ENCODE measurements at places on chromosomes 2 and 18.

- no peak for DNase-seq
Measured at GRCh38 chr2:73350035-73350691, 35.5 kb upstream of the ALMS1 start.

- peak; percentile 41 for DNase-seq
Measured at GRCh38 chr18:50268022-50268747, 1.9 kb upstream of the CFAP53 start.

DNA sequence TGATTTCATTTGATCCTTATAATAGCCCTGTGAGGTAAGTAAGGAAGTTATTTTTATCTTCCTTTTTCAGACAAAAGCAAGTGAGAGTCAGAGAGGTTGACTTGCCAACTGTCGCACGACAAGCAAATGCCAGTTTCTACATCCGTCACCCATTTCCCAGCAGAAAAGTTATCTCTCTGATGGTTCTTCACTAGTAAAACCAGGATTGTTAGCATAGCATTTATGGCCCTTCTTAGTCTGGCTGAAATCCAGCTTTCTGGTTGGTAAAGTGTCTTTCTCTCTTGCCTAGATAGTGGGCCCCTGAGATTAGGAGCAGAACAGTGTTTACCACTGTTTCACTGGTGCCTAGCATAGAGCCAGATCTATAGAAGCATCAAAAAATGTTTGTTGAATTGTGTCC is 7.1 kb upstream of the XDH start:
- DNase-seq: no peak

DNA sequence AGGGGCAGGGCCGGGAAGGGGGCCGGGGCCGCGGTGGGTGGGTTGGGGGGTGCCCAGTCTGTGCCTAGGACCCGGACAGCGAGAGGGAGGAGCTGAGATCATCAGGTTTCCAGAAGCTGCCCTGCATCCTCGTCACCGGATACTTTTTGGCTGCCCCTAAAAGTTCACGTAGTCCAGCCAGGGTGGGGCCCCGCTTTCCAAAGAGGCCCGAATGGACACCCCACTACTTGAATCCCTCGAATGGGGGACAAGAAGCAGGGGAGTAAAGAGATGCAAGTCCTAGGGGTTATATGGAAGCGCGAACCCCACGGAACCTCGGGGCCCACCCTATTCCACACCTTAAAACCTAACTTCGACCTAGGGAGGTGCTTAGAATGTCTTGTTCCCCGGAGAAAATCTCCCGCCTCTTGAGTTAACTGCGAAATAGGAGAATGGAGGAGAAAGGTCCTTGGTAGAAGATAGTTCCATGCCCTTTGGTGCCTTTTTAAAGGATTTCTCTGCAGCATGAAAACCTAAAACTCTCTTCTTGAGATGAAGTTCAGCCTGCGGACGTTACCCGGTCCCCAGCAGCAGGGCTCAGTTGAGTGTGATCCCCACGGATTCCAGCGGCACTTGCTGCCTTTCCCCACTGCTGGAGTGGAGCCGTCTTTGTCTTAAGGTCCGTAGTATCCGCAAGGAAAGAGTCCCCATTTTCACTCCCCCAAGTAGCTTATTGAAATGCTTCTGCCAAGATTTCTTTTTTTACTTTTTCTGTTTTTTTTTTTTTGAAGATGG is 2.1 kb upstream of the RNF152 start:
- DNase-seq: no peak

GRCh38 chr2:71962911-71963694 is 184.6 kb downstream of the CYP26B1 start:
- DNase-seq: no peak

DNA sequence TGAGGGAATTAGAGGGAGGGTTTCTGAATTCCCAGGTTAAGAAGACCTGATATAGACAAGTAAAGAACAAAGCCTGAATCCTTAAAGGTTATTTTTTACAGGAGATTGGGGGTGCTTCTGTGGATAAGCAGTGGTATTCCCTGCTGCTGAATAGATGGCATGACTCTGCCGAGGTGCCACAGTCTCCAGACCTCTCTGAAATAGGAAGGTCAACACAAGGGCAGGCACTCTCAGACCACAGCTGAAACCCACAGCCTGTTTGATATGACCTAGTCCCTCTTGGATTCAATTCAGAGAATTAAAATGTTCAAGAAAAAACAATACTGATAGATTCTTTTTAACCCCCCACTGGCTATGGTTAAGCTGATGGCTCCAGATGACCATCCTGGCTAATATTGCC is 259.3 kb downstream of the PTGR3 start:
- DNase-seq: no peak

GRCh38 chr2:140747090-140747489 is 1383.7 kb downstream of the LRP1B start:
- DNase-seq: no peak

GRCh38 chr2:239264838-239265651 is 135.8 kb downstream of the HDAC4 start:
- DNase-seq: no peak

DNA sequence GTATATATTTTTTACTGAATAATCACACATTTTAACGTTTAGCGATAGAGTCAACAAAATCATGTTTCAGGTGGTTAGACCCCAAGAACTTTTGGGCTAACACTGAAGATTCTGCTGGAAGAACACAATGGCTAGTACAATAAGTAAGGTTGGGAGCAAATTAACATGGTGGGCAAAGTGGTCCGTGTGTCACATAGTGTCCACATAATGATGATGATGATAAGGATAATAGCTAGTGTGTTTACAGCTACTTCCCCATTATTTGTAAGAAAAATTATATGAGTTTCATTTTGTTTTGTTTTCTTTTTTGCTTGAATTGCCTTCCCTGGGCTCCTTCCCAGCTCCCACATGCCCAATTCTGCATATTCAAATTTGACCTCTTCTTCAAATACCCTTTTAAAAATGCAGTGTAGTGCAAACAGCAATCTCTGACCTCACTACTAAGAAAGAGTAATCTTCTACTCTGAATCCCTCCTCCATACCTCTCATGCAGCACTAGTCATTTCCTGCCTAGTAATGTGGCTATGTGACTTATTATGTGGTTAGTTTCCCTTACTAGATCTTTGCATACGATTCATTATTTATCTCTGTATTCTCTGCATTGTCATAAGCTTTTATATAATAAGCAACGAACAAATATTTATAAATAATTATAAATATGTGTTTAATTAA is 16.9 kb upstream of the VPS54 start:
- DNase-seq: no peak

DNA sequence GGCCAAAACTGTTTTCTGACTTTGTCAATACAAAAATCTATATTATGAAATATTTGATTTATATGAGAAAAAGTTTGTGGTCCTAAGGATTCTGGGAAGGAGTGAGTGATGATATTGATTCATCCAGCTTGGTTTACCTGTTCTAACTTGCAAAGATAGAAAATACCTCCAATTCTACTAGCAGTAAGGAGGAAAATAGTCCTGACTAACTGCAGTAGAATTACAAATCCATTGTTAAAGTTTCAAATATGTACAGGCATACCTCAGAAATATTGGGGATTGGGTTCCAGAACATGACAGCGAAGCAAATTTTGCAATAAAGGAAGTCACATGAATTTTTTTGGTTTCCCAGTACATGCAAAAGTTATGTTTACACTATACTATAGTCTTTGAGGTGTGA is 158.8 kb upstream of the CYRIA start:
- DNase-seq: no peak

- no peak for DNase-seq
Measured at GRCh38 chr2:107728586-107728985, 98.1 kb upstream of the RGPD4 start.

- DNase-seq: no peak
Measured at GRCh38 chr2:172724724-172725123, 10.9 kb upstream of the RAPGEF4 start.

GRCh38 chr2:207066791-207067460 is 98.8 kb downstream of the KLF7 start:
- no peak for DNase-seq

DNA sequence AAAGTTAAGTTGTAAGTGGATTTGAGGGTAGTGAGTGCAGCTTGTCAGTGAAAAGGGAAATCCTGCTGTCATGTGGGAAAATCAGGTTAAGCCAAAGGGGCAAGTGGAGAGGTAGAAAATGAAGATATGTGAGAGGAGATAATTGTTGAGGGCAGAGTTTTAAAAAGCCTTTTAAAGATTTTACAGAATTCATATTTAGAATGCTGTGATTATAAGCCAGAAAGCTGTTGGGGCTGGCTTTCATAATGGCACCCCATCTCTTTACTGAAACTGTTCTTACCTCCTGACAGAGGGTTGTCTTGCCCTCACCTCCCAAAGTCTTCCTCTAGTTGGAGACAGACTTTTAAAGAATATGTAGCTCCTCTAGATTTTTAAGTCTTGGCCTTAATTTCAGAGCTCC is 86.9 kb downstream of the MYO3B start:
- no peak for DNase-seq

DNA sequence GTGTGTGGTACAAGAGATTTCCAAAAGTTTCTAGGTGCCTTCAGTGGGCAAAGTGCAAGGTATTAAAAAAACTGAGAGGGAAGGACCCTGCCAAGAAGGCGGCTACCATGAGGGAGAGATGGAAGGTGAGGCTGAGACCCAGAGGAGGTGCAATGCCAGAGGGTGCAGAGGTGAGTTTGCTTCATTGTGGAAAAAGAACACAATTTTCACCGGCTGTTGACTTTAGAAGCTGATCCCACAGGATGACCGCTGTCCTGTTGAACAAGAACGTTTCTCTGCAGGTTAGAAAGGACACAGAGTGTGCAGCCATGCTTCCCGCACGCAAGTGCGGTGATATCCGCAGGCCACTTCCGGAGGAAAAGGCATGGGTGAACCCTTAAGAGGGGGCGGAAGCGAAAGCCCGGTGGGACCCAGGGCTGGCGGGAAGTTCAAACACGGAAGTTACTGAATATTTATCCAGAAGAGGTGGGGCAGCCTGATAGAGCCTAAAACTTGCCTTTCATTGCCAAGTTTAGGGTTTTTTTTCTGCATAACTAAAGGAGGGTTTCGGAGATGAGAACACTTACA is 16.6 kb downstream of the SP110 start:
- DNase-seq: no peak

GRCh38 chr18:8889489-8889888 is 184.1 kb downstream of the MTCL1 start:
- no peak for DNase-seq

DNA sequence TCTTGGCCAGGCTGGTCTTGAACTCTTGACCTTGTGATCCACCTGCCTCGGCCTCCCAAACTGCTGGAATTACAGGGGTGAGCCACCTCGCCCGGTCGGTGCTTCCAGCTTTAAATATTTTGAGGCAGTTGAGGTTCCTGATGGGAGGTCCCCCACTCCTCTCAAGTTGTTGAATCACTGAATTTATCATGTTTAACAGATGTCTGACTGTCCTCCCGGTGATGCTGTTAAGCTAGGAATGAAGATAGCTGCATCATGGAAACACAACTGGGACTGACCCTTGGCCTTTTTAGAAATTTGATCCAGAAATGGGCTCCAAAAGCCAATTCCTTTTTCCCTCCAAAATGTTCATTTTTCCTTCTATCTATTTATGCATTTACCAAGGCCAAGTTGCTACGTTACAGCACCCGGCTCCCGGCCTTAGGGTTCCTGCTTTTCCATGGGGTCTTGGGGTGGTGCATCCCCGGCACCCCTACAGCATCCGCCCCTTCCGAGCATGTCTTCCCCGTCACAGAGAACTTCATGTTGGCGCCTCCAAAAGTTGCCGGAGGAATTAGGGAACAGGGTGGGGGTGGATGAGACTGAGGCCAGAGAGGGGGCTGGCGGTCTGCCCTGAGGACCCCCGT is 43.9 kb downstream of the PAX8 start:
- DNase-seq: no peak

- no peak for DNase-seq
Measured at GRCh38 chr2:190887089-190887488, 6.5 kb downstream of the GLS start.

DNA sequence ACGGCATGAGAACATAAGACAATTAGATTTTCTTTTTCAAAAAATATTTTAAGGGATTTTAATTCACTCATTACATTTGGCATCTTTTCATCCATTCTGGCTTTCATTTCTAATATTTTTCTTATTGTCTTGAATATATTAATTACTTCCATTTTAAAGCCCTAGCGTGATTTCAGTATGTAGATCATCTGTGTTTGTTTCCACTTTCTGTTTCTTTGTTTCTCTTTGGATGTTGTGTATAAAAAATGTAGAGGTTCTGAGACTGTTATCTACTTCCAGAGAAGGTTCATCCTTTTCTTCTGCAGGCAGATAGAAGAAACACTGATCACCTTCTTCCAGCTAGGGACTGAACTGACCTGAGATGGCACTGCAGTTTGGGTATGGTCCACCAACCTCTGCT is 664.4 kb upstream of the SLC39A10 start:
- no peak for DNase-seq

- DNase-seq: no peak
Measured at GRCh38 chr2:237345891-237346640, 67.9 kb downstream of the COL6A3 start.

- no peak for DNase-seq
Measured at GRCh38 chr18:73099759-73100158, 232.0 kb upstream of the NETO1 start.

DNA sequence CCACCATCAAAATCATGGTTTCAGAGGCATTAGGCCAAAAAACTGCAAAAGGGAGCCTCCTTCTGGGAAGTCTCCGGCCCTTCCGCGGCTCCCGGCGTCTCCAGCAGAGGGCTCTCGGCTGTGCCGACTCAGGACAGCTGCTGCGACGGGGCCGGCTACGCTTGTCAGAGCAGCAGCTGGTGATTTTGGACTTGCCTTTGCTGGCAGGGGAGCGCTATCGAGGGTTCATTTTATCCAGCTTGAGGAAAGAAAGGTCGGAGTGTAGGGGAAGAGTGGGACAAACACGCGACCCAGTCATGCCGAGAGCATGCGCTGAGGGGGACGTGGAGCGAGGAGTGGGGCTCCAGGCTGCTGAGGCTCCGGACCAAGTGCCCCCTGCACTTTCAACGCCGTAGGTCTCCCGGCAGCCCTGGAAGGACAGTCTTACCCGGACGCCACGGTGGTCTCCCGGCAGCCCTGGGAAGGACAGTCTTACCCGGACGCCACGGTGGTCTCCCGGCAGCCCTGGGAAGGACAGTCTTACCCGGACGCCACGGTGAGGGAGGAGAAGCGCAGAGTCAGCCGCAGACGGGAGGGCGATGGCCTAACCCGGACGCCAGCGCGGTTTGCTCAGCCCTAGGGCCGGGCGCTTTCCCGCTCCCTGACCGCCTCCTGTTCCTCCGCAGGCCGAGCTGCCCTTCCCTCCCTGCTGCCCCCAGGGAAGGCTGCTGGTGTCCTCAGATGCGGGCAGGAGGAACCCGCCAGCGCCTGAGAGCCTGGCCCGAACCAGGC is 21.7 kb downstream of the DDX18 start:
- DNase-seq: peak; percentile 82

All from nucleus accumbens (tissue), 56 donors.